Ammon's horn (tissue), 1 donor: ENCODE measurements at places on chromosomes 6 and 20.

- no peak for DNase-seq
Observed at GRCh38 chr6:159557031-159557430, 136.0 kb downstream of the SOD2 start.

GRCh38 chr6:145502416-145502815 lies 232.9 kb downstream of the EPM2A start:
- no peak for DNase-seq

GRCh38 chr6:150204705-150205472 lies 62.0 kb downstream of the PPP1R14C start:
- no peak for DNase-seq

DNA sequence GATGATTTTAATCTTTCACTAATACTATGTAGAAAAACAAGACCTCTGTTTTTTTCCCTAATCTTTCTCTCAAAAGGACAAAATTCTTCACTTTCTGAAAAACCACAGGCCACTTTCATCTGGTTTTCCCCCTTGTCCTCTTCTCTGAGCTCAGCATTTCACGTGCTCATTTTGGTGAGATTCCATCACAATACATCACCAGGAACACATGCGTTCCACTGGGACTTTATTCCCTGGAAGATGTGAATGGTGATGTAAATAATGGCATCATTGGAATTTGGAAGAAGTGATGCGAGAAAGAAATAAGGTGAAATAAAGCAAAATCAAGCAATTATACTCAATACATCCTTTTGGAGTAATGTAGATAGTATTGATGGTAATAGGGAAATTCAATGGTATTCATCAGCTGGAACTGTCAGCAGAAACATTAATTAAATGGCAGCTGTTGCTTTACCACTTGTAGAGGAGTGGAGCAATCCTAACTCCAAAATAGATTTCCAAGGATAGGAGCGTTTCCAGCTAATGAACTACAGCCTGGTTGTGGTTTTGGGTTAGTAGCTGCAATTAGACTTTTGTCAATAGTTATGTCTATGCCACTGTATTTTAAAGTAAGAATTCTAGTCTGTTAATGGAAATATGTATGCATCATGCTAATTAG lies 11.5 kb downstream of the FILIP1 start:
- DNase-seq, result no peak

DNA sequence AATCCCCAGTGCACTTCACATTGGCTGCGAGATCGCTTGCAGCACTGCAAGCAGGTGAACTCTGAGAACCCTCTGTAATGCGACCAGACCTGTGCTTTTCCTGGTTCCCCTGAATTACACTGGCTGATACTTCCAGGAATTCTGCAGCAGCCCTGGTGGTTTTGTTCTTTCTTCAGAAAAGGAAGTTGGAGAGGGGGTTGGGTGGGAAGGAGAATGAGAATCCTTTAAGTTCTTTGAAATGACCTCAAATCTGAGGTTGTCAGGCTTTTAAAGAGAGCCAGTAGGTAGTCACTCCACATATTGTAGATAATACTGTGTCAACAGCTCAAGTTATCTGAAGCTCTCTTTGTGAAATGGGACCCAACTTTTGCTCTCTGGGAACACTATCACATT lies 62.4 kb downstream of the GCNT2 start:
- DNase-seq, result no peak

GRCh38 chr6:153843420-153843819 lies 195.6 kb upstream of the OPRM1 start:
- no peak for DNase-seq

DNA sequence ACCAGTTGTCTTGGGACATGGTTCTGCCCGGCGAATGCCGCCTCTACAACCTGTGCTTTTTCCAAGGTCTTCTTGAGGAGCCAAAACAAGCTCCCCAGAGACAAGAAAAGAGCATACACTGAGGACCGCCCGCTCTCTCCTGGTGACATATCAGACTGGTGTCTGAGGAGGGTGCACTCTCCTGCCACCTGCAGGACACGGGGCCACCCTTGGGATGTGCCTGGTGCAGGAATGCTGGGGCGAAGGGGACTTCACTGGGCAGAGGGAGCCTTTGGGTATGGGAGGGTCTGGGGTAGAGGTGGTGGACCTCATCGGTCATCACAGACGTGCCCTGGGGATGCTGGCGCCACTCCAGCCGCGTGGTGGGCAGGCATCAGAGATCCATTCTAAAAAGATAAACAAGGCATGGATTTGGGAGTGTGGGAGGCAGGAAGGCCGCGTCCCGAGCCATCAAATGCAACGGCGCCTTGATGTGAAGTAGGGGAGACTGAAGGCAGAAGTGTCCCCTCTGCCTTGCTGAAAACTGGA lies 163.3 kb downstream of the CD83 start:
- no peak for DNase-seq

- DNase-seq, result no peak
Observed at GRCh38 chr20:47368301-47368700, 11.8 kb upstream of the ZMYND8 start.

- DNase-seq, result no peak
Observed at GRCh38 chr6:107699254-107699653, 124.9 kb downstream of the SCML4 start.

DNA sequence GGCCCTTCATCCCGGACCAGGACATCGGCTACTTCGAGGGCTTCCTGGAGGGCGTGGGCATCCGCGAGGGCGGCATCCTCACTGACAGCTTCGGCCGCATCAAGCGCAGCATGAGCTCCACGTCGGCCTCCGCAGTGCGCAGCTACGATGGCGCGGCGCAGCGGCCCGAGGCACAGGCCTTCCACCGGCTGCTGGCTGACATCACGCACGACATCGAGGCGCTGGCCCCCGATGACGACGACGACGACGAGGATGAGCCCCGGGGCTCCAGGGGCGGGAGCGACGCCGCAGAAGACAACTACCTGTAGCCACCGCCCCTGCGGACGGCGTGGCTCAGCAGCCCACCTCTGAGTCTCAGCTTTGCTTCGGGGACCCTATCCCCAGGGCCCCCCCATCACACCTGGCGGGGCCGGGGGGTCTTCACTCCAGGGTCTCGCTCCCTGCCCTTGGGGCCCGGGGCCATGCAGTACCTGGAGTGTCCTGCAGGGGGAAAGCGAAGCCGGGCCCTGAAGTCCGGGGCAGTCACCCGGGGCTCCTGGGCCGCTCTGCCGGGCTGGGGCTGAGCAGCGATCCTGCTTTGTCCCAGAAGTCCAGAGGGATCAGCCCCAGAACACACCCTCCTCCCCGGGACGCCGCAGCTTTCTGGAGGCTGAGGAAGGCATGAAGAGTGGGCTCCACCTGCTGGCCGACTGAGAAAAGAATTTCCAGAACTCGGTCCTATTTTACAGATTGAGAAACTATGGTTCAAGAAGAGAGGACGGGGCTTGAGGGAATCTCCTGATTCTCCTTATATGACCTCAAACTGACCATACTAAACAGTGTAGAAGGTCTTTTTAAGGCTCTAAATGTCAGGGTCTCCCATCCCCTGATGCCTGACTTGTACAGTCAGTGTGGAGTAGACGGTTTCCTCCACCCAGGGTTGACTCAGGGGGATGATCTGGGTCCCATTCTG lies 20.8 kb upstream of the HCK start:
- peak; percentile 81 for DNase-seq

GRCh38 chr6:144090384-144090783 lies 5.0 kb downstream of the SF3B5 start:
- DNase-seq, result no peak

DNA sequence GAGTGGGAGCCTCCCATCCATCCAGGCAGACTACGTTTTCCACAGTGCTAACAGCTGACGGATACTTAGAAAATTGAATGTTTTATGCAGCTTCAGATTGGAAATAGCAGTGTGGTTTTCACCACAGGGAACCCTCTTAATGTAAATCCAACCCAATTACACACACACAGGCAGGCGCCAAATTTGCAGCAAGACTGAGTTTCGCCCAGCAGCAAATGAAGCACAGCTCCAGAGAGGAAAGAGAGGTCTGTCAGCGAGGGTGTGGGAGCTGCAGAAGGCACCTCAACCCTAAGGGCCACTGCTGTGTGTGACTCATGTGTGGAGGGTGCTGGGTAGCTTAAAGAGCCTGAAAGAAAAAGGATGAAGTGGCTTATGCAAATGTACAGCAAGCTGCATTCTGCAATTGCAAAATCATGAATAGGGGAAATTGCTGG lies 365.7 kb downstream of the MAFB start:
- no peak for DNase-seq

DNA sequence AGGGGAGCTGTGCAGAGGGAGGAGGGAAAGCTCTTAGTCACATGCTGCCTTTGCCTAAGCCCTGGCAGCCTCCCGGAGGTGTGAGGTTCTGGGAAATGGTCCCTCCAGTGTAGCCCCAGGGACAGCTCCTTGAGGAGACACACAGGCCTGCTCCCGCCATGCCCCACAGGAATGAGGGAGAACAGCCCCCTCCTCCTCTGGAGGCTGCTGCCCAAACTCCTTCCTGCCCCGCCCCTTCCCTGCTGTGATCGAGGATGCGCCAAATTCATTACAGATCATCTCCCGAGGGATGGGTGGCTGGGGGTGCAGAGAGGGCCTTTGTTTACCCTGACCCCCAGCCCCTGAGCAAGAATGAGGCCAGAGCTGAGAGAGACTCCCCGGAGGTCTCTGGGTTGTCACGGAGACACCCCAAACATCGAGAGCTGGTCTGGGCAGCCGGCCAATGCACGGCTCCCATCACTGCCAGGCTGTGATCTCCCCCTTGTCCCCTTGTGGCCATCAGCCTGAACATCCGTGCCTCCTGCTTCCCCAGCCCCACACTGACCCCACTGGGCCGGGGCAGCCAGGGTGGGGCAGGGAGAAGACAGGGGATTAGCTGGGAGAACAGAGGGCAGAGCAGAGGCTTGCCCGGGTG lies 8.4 kb downstream of the CYP21A2 start:
- peak; percentile 30 for DNase-seq

DNA sequence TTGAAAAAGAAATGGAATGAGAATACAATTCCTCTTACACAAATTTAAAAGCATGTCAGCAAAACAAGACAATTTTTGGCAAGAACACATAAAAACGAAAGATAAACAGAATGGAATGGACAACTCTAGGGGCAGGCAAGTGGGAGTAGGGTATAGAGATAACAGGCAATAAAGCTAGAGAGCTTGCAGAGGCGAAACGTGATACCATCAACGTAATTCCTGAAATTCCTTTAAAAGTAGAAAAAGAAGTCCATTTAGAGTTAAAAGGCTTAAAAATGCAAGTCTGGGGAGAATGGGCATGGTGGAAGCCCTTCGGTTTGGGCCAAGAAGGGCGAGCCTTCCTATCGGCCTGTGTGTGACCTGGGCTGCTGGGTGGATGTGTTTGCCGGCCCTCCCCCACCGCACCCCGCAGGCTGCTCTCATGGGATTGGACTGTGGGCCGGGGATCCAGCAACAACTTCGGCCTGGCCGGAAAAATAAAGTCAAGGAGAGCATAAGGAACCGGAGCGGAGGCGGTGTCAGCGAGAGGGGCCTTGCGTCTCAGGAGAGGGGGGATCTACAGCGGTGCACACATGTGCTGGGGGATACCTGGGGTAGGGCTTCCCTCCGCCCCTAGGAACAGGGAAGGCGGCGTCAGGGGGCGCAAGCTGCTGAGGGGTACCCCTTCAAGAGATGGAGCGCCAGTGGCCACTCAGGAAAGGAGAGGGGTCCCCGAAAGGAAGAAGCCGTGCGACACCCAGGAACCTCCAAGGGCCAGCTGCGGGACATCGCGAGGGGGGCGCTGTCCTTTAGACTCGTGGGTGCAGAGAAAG lies 4.1 kb downstream of the TMEM239 start:
- DNase-seq, result no peak

DNA sequence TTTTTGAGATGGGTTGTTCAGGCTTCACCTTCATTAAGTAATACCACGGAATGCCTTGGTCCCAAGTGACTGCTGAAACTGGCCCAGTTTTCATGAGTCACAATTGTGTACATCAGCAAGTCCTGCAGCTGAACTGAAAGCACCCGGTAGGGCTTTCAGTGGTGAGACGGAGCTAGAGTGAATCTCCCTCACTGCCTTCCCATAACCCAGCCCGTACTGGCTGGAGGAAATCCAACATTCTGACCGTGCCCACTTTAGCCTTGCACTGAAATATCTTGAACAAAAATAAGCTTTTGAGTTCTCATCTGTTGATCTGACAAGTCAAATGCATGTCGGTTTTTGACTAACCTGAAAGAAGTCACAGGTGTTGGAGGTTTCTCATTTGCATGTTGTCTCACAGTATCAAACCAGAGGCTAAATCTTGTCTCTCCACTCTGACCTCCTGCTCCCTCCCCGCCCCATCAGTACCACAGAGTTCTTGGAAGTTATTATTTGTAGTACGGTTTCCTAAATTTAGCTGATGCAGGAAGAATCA lies 35.9 kb downstream of the DUSP22 start:
- DNase-seq, result no peak

GRCh38 chr20:38804682-38805501 lies 605 bp upstream of the PPP1R16B start:
- DNase-seq, result no peak

GRCh38 chr6:158057213-158057987 lies 75.7 kb downstream of the SYNJ2 start:
- no peak for DNase-seq

DNA sequence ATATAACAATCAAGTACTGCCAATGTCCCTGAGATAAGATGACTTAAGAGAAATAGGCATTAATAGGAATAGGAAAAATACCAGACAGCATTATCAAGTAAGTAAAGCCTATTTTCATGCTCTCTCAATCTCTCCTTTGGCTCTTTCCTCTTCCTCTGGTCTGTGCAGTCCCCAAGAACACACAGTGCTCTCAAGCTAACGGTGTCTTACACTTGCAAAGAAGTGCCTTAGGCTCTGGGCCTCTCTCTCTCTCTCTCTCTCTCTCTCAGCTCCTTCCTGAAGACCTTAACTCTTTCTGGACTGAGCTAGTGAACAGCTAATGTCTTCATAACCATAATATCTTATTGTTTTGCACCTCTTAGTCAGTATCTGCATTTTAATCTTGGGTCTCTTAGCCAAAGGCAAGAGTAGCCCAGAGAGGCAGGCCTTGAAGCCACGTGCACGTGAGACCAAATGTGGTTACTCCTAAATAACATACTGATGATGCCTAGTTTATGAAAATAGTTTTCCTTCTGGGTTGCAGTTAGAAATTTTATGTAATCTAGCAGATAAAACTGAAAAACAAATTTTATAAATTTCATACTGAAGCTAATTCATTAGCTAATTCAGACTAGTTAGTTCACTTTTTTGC lies 70.8 kb downstream of the TPD52L1 start:
- DNase-seq, result no peak

DNA sequence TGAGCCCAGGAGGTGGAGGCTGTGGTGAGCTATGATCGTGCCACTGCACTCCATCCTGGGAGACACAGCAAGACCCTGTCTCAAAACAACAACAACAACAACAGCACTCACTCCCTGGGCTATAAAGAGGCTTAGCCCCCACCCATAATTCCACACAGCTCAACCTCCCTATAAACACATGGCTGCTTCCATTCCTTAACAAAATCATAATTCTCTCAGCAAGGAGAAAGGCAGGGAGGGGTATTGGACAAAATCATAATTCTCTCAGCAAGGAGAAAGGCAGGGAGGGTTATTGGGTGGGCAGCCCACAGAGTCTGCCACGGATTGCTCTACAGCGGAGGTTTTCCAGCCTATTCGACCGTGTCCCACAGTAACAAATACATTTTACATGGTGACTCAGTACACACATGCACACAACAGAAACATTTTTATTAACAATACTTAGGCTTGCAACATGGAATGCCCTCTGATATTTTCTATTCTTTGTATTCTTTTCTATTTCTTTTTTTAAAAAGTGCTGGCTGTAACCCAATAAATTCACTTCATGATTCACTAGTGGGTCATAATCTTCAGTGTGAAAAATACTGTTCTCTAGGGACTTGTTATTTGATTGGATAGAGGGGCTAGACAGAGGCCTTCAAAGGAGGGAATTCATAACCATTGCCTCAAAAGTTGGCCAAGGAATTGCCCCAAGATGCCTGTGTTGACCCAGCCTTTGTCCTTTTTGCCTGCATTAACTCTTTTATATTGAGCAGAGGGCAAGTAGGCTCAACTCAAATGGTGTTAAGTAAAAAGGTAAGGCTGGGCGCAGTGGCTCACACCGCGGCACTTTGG lies 50.6 kb upstream of the ZMYND8 start:
- no peak for DNase-seq
